ENCODE measurements at places on chromosomes 5 and 9.
A peak's percentile ranks its signal among the peaks of the same experiment; 100 is the strongest.

GRCh38 chr9:4842213-4842612 is 49.5 kb downstream of the RCL1 start:
- DNase-seq: no peak

DNA sequence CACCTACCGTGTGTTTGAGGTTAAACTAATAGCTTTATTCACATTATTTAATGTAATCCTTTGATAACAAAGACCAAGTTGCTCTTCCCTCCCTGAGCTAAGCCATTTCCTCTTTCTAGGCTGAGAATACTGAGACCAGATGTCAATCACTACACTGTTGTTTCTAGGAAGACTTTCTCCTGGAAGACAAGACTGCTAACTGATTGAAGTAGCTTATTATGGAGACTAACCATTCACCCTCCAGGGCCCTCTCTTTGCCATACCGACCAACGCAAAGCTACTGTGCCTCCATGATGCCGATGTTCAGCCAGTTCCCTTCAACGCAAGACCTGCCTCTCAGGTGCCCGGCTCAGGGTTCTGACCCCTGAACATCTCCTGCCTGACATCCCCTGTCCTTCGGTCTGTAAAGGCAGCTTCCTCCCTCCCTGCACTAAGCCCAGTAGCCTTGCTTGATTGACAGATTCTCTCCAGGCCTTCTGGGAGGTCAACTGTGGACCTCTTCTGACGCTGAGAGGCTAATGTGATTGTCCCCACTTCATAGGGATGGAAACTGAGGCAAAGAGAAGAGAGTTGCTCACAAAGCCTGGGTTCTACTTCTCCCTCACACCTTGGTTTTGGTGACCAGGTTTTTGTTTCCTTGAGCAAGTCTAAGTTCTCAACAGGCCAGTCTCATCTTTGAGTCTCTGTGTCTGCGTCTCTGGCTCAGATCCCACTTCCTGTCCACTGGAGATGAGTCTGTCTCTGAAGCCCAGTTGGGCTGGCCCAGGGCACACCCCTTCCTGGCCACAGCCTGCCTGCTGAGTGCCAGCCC is 259.7 kb upstream of the IRX2 start:
- no peak for DNase-seq

- peak; percentile 39 for DNase-seq
Observed at GRCh38 chr9:34253460-34253837, 74.6 kb downstream of the UBAP1 start.

GRCh38 chr9:124315882-124316281 is 58.1 kb downstream of the NEK6 start:
- peak; percentile 35 for DNase-seq

DNA sequence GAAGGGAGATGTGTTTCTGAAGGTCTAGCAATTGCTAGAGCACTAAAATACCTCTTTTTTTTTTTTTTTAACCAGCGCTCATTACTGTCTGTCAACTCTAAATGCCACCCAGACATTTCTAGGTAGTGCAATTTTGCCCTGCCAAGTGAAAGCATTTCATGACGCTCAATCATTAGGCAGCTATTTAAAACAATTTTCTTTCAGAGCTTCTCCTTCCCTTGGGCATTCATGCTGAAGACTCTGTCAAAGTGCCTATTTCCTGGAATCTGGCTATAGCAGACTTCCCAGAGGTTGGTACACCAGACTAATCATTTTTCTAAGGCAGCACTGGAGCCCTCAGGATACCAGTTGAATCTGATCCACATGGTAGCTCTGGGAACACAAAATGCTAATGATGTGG is 97.0 kb upstream of the ANKRD55 start:
- DNase-seq: no peak

- DNase-seq: no peak
Observed at GRCh38 chr9:22643541-22643940, 196.9 kb downstream of the DMRTA1 start.

DNA sequence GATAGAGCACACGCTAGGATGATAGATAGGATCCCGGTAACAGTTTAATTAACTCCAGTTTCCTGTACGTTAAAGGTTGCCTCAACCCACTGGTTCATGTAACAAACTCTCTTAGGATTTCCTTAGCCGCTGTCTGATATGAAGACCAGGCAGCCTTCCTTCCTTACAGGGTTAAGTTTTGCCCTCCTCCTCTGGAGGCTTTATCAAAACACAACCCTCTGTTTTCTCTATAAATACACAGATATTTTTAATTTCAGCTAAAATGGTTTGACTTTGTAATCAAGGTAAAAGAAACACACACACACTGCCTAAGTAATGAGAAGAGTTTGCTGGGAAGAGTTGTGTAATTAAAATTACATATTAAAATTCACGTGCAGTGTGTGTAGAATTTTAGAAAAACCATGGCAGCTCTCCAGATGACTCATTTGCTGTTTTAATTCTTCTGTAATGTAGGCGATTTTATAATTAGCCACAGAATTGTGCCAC is 369.8 kb downstream of the CSNK1G3 start:
- peak; percentile 85 for DNase-seq

DNA sequence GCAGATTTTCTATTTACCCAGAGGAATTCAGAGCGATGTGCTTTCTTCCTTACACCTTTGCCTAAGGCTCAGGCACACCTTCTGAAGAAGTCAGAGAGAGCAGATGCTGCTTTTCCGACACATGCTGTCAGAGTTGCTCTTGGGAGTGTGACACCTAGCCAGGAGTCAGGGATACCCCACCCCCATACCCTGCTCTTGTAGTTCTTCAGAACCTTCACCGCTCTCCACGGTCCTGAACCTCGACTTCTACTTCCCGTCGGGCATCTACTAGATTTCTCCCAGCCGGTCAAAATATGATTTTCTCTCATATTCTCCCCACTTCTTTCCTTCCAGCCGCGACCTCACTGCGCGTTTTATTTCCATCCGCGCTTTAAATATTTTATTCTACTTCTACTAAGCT is 1.7 kb downstream of the GRIN3A start:
- no peak for DNase-seq

All from dermis blood vessel endothelial cell (primary cell).